WTC11 (cell line): ENCODE measurements at places on chromosomes 5 and 9. TPM values are rescaled to one million over a fixed set of nuclear protein-coding genes. Genes with fewer than 3 reads are reported as not detected.
A peak's percentile ranks its signal among the peaks of the same experiment; 100 is the strongest.

The DNAI1 gene
- total RNA-seq, result 1.5 to 2.1 TPM (median 1.6 TPM) in 3 replicates

The ANGPTL2 gene
- 4.5 to 6.7 TPM (median 6.3 TPM) in 3 replicates for total RNA-seq

The PCDHAC2 gene
- total RNA-seq, result 6.7 to 11.3 TPM (median 7.9 TPM) in 3 replicates

The DDX4 gene
- total RNA-seq, result 0.23 to 0.32 TPM in 2 of 3 replicates, not detected in the other

The OR1Q1 gene
- total RNA-seq, result not detected in 3 replicates

The IL4 gene
- total RNA-seq, result not detected in 3 replicates

The TMEM267 gene
- 6.0 to 6.6 TPM (median 6.4 TPM) in 3 replicates for total RNA-seq

- no peak for DNase-seq
These were observed 4.1 kb downstream of the SLC6A19 start for GRCh38 chr5:1205255-1206180.

DNA sequence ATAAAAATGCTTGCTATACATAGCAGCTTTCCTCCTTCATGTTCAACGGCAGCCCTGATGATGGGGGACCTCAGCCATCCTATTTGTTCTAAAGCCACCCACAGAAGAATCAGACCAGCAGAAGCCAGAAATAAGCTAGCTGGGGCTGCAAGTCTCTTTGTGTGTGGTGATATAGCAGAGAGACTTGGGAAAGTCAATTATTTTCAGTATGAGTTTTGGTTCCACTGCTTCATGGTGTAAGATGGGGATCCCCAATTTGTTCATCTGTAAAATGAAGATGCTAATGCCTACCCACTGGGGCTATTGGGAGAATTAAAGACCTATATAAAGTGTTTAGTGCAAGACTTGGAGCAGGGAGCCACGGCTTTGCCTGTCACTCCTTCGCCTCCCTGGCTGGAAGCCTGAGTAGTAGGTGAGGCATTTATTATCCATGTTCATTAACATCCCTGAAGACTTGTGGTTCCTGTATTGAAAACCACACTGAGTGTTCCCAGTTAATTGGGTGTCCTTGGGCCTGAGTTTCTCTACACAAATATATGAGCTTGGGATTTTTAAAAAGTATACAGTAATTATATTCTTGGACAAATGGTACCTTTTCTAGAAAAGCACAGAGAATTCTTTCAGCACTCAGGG lies 210.1 kb upstream of the SLC24A2 start:
- DNase-seq, result no peak

GRCh38 chr5:110086658-110087388 lies 397.1 kb downstream of the MAN2A1 start:
- no peak for DNase-seq

- no peak for DNase-seq
These were observed 10.6 kb downstream of the SPINK4 start for GRCh38 chr9:33250458-33250995.

GRCh38 chr9:133225171-133226011 lies 16.3 kb upstream of the OBP2B start:
- DNase-seq, result no peak

- no peak for DNase-seq
These were observed 2.1 kb downstream of the ANKRD33B start for GRCh38 chr5:10565785-10566542.

- DNase-seq, result peak; percentile 36
These were observed 113.5 kb upstream of the WWC1 start for GRCh38 chr5:168177831-168178450.

GRCh38 chr9:13033959-13034693 lies 245.4 kb downstream of the MPDZ start:
- DNase-seq, result peak; percentile 74

DNA sequence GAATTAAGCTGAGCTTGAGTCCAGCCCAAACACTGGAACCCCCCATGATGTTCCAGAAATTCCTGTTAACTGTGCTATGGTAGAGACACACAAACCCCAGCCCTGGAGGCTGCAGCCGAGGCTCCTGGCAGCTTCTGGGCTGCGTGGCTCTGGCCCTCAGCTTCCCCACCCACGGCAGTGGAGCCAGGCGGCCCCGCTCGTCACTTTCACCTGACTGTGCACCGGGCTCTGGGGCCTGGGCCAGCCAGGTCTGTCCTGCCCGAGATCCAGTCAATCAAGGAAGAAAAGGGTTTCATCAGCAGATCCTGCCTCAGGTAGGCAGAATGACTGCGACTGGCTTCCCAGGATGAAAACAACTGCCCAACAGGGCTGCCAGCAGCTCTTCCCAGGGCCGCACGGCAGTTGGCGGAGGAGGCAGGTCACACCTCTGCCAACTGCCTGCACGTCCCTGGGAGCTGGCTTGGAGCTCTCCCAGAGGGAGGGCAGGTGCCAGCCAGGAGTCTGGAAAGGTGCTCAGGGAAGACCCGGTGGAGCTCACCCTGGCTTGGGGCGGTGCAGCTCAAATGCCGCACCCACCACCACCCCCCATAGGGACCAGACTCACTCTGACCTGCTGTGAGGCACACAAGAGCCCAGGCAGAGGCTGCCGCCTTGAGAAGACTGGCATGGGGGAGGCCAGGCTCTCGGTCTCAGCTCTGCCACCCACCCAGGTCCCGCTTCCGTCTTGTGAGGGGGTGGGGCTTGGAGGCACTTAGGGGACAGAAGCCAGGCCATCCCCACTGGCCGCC lies 20.7 kb downstream of the BRD3 start:
- DNase-seq, result no peak

DNA sequence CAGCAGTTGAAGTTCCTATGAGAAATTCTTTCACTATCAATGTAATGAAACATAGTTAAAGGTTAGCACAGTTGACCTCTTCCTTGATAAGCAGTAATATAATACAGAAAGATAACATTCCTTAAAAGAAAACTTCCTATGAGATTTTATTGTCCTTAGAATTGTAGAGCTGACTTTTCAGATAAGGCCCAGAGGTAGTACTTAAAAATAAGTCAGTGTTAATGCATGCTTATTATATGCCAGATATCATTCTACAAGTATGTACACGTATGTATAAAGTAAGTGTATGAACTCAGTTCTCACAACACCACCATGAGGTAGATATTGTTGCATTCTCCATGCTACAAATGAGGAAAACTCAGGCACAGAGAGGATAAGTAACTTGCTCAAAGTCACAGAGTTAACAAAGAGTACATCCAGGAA lies 15.3 kb downstream of the AP3S1 start:
- no peak for DNase-seq

GRCh38 chr5:120502531-120502930 lies 38.4 kb downstream of the PRR16 start:
- DNase-seq, result no peak

DNA sequence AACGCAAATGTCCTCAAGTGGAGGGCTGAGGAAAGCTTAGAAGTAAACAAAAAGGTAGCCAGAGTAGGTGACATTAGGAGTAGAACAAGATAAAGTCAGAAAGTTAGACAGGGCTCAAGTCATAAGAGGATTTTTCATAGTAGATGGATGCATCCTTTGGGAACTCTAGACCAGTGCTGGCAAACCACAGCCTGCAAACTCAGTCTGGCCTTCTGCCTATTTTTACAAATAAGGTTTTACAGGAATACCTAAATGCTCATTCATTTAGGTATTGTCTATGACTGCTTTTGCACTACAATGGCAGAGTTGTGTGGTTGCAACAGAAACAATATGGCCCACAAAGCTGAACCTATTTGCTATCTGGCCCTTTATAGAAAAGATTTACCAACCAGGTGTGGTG lies 116.0 kb upstream of the HMHB1 start:
- DNase-seq, result no peak

- DNase-seq, result no peak
These were observed 232.5 kb downstream of the FBXL17 start for GRCh38 chr5:108149369-108149768.

DNA sequence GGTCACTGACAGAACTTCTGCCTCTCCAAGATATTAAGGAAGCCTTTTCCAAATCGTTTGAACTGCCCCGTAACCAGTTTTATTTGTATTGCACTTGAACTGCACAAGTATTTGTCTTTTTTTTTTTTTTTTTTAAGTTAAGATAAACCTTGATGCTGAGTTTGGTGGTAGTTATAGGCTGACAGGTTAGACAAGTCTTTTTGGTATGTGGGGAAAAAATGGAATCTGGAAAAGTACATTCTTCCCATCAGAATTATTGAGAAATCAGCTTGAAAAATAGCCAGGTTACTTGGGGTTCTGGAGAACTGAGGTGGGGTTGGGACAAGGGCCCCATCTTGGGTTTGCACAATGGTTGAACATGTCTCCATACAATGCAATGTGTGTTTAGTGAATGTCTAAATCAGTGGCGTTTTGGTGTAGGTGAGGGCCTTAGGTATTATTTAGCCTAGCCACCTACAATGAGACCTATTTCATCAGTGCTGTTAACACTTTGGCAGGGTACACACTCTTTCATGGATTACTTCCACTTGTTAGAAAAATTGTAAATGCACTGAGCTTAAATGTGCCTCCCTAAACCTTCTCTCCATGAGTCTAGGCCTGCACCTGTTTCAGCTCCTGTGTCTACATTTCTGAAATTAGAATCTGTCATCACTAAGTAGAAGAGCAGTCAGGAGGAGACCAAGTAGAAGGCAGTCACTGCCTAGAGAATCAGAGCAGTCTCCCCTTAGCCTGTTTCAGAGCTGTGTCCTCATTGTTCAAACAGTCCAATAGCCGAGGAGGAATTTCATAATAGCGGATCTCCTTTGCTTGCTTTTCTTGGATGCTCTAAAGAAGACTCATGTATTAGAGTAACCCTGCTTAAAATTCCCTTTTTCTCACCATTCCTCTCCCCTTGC lies 140.0 kb upstream of the HMHB1 start:
- DNase-seq, result no peak

GRCh38 chr9:133060417-133060841 lies 1.4 kb upstream of the CEL start:
- no peak for DNase-seq

DNA sequence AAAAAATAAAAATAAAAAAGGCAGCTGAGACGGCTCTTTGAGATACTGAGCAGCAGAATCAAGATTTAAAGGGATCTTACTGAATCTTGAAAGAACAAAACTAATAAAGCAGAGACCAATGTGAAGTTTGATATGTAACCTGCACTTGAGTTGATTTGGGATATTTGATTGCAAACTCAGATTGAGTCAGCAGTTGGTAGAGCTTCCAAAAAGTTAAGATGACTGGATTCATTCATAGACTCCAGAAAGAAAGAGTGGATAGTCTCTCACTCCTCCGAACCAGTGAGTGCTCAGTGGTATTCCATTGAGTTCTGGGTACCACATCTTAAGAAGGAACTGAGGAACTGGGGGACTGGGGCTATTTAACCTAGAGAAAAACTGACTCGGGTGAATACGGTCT lies 52.7 kb upstream of the TESK1 start:
- DNase-seq, result no peak

DNA sequence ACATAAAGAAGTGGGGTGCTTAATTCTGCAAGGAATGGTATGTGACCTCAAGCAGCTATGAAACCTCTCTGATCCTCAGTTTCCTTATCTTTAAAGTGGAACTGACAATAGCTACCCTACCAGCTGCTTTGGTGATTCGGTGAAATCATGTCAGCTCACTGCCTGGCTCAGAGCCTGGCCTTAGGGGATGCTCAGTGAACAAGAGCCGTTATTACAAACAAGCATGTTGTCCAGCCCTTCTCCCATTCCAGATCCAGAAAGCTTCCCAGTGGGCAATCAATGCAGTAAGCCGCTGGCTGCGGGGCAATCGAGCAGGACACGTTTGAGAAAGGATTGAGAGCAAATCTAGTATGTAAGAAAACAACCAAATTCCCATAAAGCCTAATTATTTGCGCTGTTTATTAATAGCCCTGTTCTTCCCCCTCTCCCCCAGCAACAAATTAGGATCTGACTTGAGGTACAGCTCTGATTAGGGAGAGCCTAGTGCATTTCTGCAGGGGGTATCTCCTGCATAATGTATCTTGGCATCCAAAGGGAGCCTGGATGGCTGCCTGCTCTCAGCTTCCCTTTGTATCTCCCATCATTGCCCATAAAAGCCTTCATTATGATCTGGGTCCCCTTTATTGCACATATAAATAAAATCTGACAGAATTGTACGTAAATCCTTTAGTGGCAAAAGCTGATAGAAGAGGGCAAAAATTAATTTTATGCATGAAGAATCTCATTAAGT lies 371.4 kb downstream of the TMEM232 start:
- no peak for DNase-seq
